Dermis blood vessel endothelial cell (primary cell): ENCODE measurements at places on chromosomes 4 and X.

DNA sequence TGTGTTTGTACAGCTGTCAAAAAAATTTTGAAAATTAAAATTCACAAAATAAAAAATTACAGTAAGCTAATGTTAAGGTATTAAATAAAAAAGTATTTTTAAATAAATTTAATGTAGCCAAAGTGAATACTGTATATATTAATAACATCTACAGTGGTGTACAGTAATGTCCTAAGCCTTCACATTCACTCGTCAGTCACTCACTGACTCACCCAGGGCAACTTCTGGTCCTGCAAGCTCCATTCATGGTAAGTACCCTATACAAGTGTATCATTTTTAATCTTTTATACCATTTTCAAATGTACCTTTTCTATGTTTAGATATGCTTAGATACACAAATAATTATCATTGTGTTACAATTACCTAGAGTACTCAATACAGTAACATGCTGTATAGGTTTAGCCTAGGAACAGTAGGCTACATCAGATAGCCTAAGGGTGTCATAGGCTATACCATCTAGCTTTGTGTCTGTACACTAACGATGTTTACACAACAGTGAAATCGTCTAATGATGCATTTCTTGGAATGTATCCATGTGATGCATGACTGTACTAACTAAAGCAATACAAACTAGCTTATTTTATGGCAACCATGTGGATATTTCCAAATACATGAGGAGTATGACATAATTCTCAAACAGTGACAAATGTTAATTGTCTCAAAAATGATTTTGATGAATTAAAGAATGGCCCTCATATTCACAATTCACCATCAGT, 13.7 kb downstream of the DDX60 start:
- DNase-seq, result no peak

GRCh38 chr4:159484864-159485263, 382.0 kb downstream of the RAPGEF2 start:
- no peak for DNase-seq

GRCh38 chr4:140069066-140069465, 84.9 kb downstream of the MAML3 start:
- no peak for DNase-seq

DNA sequence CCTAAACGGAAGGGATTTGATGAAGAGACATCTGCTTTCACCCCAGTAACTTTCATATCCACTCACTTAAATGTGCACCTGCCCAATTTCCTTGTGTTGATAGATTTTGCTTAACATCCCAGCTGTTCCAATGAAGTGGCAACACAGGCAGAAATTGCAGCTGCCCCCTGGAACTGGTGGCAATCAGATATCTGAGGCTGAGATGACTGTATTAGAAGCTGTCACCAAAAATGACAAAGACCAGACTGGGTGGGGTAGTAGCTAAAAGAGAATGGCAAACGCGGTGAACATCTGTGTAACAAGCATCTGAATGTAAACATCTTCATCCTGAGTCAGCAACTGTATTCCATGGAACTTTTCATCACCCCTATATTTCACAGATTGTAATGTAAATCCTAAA, 17.1 kb downstream of the GABRA2 start:
- DNase-seq, result no peak

DNA sequence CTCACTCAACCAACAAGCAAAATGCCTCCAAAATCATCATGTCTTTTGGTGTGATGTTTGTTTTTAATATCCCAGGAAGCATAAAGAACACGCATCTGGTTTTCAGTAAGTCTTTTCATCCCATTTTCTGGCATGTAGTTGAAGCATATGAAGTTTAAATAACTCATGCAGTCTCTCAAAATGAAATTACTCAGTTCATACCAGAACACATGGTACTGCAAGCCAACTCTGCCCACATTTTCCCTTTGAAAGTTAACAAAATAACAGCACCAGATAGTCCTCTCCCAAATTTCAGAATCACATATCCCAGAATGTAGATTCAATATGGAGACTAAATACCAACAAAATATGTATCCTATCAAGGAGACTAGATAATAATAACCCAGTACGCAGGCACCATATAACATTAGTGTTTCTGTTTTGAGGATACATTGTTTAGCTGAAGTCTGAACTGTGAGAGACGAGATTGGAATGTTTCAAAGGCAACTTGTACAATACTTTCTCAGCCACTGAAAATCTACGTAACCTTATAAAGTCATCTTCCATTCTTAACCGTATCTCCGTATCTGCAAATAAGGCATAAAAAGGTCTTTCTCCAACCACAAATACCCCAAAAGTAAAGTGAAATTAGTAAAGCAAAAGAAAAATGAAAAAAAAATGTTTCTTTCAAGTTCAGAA, 23.1 kb downstream of the CORIN start:
- no peak for DNase-seq

GRCh38 chr4:75308049-75308448, 206.2 kb downstream of the RCHY1 start:
- no peak for DNase-seq

DNA sequence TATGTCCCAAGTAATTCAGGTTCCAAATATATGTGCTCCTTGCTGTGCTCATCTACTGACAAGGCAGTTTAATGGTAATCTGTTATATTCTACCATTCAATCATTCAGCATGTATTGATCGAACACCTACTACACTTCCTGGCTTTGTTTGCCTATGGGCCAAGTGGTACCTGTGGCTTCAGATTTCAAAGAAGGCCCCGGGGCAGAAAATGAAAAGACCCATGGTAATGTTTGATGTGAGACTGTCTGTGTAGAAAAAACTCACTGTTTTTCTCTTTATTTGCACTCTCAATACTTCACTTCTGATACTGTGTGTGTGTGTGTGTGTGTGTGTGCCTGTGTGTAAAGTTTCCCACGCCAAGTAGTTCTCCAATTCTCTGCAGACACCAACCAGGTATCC, 61.0 kb upstream of the FRAS1 start:
- no peak for DNase-seq

DNA sequence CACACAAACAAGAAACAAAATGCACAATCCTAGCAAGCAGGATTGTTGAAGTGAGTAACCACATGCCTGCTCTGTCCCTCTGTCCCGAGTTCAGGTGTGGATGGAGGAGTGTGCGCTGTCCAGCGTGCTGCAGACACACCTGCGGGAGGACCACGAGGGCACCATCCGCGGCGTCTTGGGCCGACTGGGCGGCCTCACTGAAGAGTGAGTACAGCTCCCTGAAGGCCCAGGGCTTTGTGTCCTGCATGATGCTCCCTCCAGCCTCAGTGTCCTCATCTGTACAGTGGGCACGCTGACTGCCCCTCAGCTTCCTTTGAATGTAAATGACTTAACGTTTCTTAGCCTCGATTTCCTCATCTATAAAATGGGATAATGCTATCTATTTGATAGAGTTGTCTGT, 82.5 kb downstream of the EVC start:
- DNase-seq, result no peak

GRCh38 chr4:162016219-162016618, 147.6 kb downstream of the FSTL5 start:
- DNase-seq, result no peak

- DNase-seq, result no peak
These were observed 55.8 kb upstream of the HS3ST1 start for GRCh38 chr4:11484531-11484930.

GRCh38 chrX:43469391-43470054, 186.6 kb upstream of the MAOA start:
- no peak for DNase-seq

DNA sequence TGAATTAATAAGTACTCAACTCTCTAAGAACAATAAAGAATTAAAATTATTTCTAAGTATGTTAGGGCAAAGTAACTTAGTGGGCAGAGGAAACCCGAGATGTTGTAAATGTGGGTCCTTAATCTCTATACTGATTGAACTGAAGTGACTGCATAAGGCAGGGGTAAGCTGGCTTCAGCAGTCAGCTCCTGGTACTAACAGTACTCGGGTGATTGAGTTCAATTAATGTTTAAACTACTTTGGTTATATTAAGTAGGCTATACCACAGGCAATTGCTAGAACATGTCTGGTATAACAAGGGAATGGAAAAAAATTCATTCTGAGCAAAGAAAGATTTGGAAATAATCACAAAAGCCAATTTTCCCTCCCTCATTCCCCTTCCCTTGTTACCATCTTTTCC, 90.7 kb downstream of the LNX1 start:
- DNase-seq, result no peak

GRCh38 chr4:2442175-2442993, 23.6 kb downstream of the CFAP99 start:
- no peak for DNase-seq

- DNase-seq, result peak; percentile 40
These were observed 989 bp upstream of the PCDH10 start for GRCh38 chr4:133147921-133148689.

- DNase-seq, result no peak
These were observed 71.0 kb downstream of the PRRG1 start for GRCh38 chrX:37420185-37420584.

- DNase-seq, result no peak
These were observed 326.7 kb downstream of the GUCY2F start for GRCh38 chrX:109155161-109155560.

DNA sequence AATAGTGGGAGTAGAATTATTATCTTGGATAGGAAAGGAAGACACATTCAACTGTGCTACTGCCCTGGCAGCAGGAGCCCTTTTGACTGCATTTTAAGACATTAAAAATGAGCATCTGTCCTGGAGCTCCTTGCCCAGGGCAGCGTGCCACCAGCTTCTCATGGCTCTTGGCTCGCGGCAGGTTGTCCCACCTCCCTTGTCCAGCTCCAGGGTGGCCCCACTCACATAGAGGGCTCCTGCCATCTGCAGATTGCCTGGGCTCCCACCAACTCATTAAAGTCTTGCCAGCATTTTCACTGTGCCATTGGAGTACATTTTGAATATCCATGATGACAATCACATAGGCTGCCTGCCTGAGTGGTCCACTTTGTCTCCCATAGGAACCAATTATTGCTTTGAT, 27.0 kb downstream of the CLCN4 start:
- DNase-seq, result no peak

- DNase-seq, result no peak
These were observed 378.0 kb downstream of the AFF2 start for GRCh38 chrX:148878371-148878770.
